ENCODE measurements at places on chromosomes 7 and 10.

GRCh38 chr10:59626523-59626869 lies 83.2 kb downstream of the SLC16A9 start:
- no peak for DNase-seq

DNA sequence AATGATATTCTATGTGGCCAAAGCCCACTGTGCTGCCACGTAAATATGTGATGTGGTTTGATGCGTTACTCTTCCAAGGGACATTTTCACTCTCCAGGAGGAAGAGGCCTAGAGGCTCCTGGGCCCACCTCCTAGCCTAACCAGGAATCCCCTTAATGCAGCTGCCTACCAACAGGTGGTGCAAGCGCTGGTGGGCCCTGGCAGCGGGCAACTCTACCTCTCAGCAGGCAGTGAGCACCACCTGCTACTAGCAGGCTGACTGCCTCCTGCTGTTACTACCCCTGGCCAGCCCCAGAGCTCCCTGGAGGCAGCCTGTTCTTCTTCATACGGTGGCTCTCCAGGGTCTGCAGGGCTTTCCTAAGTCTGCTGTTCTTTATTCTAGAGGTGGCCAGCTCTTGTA lies 62.8 kb downstream of the CDH23 start:
- DNase-seq: no peak

DNA sequence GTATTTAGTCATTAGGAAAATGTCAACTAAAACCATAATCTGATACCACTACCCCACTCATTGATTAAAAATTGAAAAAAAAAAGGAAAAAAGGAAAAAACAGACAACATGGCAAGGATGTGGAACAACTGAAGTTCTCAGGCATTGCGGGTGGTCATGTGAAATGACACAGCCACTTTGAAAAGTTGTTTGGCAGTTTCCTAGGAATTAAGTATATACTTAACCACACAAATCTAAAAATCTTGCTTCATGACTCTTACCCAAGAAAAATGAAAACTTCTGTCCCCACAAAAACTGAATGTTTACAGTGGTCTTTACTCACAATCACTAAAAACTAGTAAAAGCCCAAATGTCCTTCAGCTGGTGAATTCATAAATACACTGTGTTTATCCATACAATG lies 254.5 kb downstream of the AHR start:
- DNase-seq: no peak

- DNase-seq: no peak
These were observed 469.8 kb downstream of the KIF20B start for GRCh38 chr10:90171014-90171722.

- DNase-seq: no peak
These were observed 421.7 kb downstream of the ATRNL1 start for GRCh38 chr10:115514895-115515294.

GRCh38 chr7:105178177-105178576 lies 164.2 kb downstream of the KMT2E start:
- DNase-seq: no peak

- DNase-seq: no peak
These were observed 3.7 kb downstream of the CCNJ start for GRCh38 chr10:96047004-96047649.

- DNase-seq: no peak
These were observed 99.1 kb upstream of the CACUL1 start for GRCh38 chr10:118853916-118854315.

GRCh38 chr7:154437234-154437633 lies 385.0 kb downstream of the DPP6 start:
- no peak for DNase-seq

DNA sequence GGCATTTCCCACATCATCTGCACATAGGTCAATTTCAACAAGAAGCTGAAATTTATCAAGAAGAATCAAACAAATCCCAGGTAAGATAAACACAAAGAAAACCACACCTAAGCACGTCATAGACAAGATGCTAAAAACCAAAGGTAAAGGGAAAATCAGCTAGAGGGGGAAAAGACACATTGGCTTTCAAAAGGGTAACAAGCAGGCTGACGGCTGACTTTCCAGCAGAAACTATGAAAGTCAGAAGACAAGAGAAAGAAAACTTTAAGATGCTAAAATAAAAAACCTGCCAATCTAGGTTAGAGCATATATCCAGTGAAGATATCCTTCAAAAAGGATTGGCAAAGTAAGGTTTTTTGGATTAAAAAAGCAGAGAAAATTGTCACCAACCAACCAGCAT lies 59.9 kb upstream of the RHEB start:
- no peak for DNase-seq

- DNase-seq: no peak
These were observed 66.8 kb downstream of the MINDY4 start for GRCh38 chr7:30838008-30838407.

DNA sequence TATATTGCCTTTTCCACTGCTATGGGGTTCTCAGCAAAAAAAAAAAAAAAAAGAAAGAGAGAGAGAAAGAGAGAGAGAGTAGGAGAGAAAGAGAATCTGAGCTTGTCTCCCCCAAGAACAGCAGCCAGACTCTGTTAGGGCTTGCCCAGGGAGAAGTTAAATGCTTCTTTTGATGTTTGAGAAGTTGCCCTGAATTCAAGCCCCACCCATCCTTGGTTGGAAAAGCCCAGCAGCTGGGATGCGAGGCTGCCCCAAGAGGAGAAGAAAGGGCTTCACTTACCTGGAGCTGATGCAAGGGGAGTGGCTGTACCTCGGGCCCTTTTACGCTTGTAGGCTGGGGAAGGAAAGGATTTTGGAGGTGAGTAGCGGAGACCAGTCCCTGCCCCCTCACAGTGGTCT lies 20.9 kb upstream of the MGMT start:
- DNase-seq: no peak

GRCh38 chr10:58574058-58574457 lies 61.4 kb downstream of the BICC1 start:
- DNase-seq: no peak

DNA sequence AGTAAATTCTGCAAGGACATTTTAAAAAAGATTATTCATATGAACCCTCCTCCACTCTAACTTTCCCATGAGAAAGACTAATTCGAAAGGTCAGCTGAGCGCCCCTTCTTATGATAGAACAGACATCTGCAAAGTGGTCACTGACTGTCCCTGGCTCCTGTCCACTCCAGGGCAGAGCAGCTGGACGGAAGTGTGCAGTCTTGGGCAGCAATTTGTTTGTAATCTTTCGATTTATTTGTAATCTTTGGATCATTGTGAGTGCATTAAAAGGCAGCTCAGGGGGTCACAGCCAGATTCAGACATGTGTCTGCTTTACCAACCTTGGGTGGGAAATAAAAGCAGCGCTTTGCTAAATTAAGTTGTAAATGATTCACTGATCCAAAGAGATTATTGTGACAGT lies 158.8 kb upstream of the ADARB2 start:
- no peak for DNase-seq

DNA sequence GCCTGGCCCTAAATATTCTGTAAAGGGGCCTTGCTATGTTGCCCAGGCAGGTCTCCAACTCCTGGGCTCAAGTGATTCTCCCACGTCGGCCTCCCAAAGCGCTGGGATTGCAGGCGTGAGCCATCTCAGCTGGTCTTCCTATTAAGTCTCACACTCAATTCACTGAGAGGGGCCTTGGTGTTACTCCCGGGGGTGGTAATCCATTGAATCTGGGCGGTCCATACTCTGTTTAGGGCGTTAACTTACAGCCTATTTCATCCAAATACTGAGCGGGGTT lies 665 bp upstream of the SRRT start:
- DNase-seq: no peak

GRCh38 chr7:155223021-155223420 lies 74.7 kb upstream of the INSIG1 start:
- DNase-seq: no peak

- DNase-seq: no peak
These were observed 386.5 kb upstream of the PFKP start for GRCh38 chr10:2680821-2681220.

- DNase-seq: no peak
These were observed 447 bp upstream of the GPAM start for GRCh38 chr10:112184052-112184371.

GRCh38 chr7:1323178-1324027 lies 90.7 kb downstream of the UNCX start:
- DNase-seq: no peak

DNA sequence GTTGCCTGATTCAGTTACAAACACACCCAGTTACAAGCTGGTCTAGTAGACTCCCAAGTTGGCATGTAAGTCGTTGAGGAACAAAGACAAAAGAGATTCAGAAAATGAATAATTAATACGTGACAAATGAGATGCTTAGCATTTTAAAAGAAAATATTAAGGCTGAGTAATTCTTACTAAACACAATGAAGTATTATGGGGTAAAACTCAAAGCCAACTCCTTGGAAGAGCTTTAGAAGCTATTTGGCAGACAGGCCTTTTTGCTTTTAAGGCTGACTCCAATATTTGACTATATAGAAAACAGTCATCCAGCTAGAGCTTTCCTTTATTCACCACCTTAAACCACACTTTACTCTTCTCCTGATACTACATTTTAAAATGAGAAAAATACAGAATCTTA lies 5.4 kb downstream of the TRDMT1 start:
- no peak for DNase-seq

- no peak for DNase-seq
These were observed 2.8 kb upstream of the FAM53B start for GRCh38 chr10:124746992-124747391.

- no peak for DNase-seq
These were observed 61.7 kb upstream of the KLF6 start for GRCh38 chr10:3846736-3847135.

DNA sequence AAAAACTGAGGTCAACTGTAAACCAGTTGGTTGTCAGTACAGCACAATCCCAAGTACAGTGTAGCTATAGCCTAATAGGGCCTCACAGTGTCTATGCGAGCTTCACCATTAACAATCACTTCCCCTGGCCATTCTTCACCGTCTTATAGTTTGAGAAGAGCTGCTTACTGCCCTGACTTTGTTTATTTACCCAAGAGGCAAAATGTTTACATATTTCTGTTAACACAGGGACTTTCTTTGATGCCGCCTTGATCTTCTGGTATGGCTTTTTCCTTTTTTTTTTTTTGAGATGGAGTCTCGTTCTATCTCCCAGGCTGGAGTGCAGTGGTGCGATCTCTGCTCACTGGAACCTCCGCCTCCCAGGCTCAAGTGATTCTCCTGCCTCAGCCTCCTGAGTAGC lies 3.3 kb downstream of the MYOF start:
- no peak for DNase-seq

DNA sequence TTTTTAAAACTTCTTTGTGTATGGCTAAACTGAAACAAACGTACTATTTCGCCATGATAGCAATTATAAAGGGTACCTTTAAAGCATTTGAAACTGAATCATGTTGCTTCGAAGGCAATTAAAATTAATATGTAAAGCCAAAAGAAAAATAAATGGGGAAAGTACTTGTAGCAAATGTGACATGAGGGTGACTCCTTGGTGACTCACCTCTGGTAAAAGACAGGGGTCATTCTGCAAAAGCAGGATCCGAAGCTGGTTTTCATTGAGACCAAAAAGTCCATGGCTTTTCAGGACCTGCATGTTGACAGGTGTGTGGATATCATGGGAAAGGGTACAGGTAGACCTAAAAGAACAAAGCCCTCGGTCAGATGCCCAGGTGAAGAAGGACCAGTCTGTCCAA lies 1.5 kb downstream of the ZC3HAV1L start:
- no peak for DNase-seq

DNA sequence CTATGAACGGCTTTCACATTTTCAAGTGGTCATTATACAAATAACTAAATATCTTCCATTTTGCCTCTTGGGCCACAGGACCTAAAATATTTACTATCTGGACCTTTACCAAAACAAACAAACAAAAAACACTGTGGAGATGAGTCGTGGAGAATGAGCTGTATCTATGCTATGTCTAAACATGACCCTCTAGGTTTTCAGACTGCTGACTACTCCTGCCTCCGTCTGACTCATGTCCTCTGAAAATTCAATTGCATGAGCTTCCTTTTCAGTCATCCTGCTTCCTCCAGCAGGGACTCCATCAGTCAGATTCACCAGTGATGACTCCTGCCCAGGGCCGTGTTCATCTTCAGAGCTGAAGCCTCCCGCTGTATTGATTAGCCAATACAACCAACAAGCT lies 96.8 kb downstream of the COL28A1 start:
- no peak for DNase-seq

- no peak for DNase-seq
These were observed 3.1 kb downstream of the JCAD start for GRCh38 chr10:30056281-30056680.

- no peak for DNase-seq
These were observed 63.3 kb upstream of the THSD7A start for GRCh38 chr7:11895337-11895736.

DNA sequence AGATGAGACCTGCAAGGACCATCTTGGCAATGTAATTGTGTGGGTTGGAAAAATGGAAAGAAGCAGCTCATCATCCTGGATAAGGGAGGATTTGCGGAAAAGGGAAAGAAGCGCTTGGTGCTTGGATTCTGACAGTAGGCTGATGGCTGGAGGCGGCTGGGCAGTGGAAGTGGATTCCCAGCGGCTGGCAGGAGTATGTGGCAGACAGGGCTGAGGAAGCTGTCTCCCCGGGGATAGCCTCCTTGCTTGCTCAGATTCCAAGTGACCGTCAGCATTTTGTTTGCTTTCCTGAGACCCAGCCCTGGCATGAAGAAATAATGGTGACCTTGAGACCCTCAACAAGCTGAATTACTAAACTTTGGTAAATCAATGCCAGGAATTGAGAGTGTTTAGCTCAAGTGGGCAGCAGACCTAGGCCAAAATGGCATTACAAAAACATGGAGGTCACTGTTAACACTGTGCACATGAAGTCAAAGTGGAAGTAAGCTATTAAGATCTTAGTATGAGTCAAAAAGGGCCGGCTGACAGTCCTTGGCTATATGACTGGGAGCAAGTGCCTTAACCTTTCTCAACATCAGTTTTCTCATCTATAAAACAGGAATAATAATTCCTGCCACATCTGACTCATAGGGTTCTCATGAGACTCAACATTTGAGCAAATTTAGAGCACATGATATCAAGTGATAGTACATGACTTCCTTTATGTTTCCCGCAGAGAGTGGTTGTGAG lies 21.3 kb downstream of the SLC25A28 start:
- no peak for DNase-seq

GRCh38 chr10:106612381-106612780 lies 552.1 kb downstream of the SORCS1 start:
- no peak for DNase-seq

DNA sequence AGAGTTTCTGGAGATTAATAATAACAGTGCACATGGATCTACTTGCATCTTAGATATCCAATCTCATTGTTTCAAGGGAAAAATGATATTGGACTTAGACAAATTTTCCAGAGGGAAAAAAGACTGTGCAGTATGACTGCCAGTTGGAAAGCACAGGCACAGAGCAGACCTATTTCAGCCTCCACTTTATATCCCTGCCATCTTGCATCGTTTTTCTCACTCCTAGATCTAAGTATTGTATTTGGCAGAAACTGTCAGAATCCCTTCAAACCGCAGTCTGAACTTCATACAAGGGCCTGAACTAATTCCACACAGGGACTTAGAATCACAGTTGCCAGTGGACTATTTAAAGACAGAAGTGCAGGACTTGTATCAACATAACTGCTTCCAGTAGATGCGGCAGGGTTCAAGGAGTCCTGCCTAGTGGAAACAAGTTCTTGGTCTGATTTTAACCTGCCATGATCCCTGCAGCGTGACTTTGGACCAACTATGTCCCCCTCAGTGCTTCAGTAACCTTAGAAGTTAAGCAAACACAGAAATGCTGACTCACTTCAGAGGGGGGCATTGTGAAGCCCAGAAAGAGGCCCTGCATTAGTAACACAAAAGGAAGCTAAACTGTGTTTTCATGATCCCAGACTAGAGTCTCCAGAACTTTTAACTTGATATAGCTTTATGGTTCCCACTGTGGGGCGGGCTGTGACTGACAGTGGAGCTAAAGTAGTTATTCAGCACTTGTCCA lies 95.7 kb upstream of the PALS2 start:
- DNase-seq: no peak
